Glutamatergic neuron (in vitro differentiated cells): ENCODE measurements at places on chromosomes 1 and 21.

DNA sequence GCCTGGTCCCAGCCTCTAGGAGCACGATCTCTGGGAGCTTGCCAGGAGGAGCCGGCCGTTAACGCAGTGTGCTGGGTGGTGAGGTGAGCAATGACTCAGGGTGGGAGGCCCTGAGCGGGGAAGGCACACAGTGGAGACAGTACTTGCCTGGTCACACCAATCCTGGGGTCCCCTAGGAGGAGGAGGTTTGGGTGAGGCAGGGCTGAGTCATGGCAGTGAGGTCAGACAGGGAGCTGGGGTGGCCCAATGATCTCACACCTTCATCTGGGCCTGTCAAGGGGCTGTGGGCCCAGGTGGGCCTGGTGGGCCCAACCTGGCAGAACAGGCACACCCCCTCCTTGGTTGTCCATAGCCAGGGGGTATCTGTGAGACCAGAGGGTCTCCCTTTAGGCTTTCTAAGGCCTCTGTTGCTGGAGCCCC is 8.6 kb upstream of the EDN2 start:
- no peak for DNase-seq

DNA sequence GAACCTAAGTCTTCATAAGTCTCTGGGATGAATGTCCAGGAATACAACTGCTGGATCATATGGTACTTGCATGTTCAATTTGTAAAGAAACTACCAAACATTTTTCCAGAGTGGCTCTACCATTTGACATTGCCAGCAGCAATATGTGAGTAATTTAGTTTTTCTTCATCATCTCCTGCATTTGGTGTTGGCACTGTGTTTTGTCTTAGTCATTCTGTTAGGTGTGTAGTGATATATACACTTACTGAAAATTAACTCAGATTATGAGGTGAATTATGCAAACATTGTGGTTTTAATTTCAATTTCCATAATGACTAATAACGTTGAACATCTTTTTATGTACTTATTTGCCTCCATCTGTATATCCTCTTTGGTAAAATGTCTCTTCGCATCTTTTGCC is 138.7 kb downstream of the LRRC40 start:
- no peak for DNase-seq

- no peak for DNase-seq
Observed at GRCh38 chr1:36089393-36090121, 865 bp downstream of the ADPRS start.

DNA sequence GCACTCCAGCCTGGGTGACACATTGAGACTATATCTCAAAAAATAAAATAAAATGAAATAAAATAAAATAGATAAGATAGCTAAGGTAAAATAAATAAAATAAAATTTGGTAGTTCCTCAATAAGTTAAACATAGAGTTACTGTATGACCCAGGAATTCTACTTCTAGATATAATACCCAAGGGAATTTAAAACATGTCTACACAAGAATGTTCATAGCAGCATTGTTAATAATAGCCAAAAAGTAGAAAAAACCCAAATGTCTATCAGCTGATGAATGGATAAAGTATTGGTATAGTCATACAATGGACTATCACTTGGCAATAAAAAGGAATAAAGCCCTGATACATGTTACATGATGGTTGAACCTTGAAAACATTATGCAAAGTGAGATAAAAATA is 47.8 kb downstream of the CEP350 start:
- no peak for DNase-seq

- no peak for DNase-seq
Observed at GRCh38 chr1:173708787-173709186, 6.0 kb upstream of the KLHL20 start.

DNA sequence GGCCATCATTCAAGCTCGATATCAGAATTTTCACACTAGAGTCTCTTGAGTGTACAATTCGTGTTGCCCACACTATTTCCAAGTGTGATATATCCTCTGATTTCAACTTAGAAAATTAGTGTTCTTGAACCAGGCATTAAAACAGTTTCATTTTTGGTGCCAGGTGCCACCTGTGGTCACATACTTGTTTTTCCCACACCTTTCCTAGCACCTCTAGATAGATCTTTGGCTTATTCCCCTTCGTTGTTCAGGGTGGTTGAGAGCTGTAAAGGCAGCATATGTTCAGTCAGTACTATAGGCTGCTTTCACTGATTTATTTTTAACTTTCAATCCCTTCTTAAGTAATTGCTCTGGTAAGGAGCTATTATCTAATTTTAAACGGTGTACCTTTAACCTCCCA is 131.1 kb downstream of the NEK7 start:
- no peak for DNase-seq

- no peak for DNase-seq
Observed at GRCh38 chr1:26996024-26996423, 2.5 kb downstream of the TRNP1 start.

- no peak for DNase-seq
Observed at GRCh38 chr1:217605390-217605789, 25.5 kb downstream of the GPATCH2 start.

GRCh38 chr1:158422212-158422611 is 3.8 kb downstream of the OR10K2 start:
- no peak for DNase-seq

GRCh38 chr1:233647073-233647472 is 33.2 kb downstream of the KCNK1 start:
- DNase-seq, result no peak

DNA sequence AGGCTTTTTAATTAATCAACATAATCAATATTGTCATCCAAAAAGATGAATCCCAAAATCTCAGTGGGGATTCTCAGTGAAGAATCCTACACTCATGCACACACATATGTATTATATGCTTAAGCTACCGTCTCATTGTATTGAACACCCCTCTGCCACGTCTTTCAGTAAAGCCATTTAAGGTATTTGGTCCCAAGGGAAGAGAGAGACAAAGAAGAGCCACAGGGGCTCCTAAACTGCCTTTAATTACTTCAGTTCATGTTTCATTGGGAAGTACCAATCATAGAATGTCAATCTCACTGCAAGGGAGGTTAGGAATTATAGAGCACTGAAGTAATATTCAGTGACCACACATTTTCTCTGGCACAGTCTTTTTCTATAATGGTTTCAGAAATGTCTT is 388.6 kb upstream of the NEGR1 start:
- no peak for DNase-seq

DNA sequence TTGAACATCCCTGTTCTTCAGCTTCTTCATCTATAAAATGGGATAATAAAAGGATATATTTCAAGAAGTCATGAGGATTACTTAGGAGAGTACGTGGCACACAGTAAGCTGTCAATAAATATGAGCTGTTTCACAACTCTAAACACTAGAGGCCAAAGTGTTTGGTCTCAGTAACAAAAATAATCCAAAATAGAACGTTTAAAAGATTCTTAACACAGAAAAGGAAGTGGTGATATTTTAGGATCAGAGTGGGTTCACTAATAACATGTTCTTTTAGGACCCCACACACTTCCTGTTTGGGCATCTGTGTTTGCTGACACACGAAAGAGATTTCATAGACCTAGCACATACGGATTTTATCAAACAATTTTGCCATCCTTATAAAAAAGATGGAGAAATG is 32.9 kb downstream of the TNFSF18 start:
- no peak for DNase-seq

- DNase-seq, result peak; percentile 63
Observed at GRCh38 chr1:4652631-4653327, 1.6 kb upstream of the AJAP1 start.

GRCh38 chr21:45594721-45595489 is 48.6 kb upstream of the PCBP3 start:
- DNase-seq, result no peak

- DNase-seq, result no peak
Observed at GRCh38 chr1:154154534-154155191, at the start of gene NUP210L. Gene NUP210L (minus strand): TSS chr1:154155073.

GRCh38 chr1:216186816-216187215 is 236.4 kb downstream of the USH2A start:
- DNase-seq, result no peak

DNA sequence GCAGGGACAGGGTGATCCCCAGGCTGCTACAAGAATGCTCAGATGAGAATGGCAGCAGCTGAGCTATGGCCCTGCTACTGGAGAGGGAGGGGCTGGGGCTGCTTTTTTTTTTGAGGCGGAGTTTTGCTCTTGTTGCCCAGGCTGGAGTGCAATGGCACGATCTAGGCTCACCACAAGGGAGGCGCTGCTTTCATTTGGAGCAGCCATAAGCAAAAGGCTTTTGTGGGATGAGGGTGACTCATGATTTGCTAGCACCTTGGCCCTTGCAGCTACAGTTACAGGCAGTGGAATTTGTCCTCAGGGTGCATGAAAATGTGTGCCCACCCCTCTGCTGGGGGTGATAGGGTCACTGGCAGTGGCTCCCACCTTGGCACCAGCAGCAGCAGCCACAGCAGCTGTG is 32.4 kb upstream of the CYP4A22 start:
- DNase-seq, result no peak

DNA sequence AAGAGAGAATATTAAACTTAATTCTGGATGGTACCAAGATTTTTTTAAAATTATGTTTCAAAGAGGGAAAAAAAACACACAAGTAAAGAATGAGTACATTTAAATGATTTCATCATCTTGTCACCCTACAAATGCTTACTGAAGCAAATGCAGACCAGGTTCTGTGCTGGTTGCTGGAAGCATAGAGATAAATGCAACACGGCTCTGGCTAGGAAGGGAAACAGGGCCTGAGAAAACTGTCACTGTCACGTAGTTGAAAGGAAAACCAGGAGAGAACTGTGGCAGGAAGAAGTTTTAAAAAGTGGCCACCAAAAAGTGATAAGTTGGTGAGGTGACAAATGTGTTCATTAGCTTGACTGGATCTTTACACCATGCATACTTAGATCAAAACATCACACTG is 336.9 kb upstream of the NFIA start:
- DNase-seq, result no peak

DNA sequence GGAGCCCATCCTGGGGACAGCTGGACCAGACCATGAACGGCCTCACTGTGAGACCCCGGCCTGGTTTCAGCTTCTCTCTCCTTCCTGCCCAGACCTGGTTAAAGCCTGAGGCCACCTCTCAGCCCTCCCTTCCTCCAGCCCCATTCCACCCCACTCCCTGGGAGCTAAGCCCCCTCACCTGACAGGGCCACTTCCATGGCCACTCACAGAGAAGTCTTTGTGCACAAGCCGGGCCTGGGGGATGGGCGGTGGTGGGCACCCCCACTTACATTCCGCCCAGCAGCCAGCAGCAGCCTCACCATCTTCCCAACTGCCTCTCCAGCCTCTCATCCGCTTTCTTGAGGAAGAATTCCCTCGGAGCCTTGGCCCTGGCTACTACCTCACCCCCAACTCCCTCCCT is 40.4 kb downstream of the RHBG start:
- no peak for DNase-seq

GRCh38 chr1:111818081-111818480 is 62.4 kb downstream of the DDX20 start:
- DNase-seq, result peak; percentile 26

DNA sequence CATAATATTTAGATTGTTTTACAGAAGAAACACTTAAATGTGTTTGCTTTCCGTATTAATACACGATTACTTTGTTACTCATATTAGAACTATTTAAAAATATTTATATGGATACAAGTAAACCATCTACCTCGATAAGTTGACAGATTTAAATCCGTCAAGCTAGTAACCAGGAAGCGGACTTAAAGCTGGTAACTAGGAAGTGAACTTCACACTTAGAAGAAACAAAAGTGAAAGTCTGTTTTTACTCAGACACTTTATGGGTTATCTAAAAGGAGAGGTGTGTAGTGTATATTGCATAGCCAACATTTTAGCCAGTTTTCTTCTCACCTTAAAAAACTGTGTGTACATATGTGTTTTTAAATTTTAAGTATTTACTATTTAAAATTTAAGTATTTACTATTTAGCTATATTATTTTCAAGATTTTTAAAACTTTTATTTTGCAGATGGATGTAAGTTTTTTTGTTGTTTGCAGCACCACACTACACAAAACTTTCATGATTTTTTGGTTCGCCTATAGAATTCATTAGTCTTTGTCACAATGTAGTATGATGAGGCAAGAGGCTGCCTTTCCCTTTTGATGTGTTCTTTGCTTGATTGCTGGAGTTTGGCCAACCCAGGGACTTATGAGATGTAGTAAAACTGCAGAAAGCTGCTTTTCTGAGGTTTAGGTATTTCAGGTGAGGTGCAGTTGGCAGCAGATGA is 2.7 kb downstream of the USP25 start:
- DNase-seq, result no peak

DNA sequence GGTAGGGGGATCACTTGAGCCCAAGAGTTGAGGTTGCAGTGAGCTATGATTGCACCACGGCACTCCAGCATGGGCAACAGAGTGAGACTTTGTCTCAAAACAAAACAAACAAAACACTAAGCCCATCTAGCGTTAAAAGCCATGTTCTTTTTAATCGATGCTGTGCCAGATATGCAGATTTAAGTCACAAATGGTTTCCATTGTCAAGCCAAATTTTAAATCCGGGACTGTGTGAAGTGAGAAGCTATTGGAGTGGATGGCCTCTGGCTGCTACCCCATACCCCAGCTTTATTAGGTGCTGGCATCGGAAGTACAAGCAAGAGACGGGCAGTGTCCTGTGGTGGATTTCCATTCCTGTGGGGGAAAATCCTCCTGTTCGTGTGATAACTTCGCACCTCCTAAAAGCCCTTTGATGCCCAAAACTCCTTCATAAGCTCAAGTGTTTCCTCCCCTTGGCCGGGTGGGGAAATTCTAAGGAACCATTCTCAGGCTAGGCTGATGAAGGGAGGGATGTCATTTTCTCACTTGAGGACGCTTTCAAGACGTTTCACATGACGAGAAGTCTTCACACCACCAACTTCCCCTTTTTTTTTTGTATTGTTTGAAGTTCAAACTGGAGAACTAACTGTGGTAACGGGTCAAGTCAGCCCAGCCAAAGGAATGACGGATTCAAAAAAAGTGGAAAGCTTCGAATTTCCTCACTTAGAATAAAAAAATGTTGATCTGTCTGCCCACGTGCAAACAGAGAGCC is 140.8 kb downstream of the KAZN start:
- DNase-seq, result no peak

GRCh38 chr1:238451781-238452310 is 561.1 kb upstream of the ZP4 start:
- no peak for DNase-seq

- no peak for DNase-seq
Observed at GRCh38 chr1:246213036-246213435, 294.0 kb downstream of the SMYD3 start.

DNA sequence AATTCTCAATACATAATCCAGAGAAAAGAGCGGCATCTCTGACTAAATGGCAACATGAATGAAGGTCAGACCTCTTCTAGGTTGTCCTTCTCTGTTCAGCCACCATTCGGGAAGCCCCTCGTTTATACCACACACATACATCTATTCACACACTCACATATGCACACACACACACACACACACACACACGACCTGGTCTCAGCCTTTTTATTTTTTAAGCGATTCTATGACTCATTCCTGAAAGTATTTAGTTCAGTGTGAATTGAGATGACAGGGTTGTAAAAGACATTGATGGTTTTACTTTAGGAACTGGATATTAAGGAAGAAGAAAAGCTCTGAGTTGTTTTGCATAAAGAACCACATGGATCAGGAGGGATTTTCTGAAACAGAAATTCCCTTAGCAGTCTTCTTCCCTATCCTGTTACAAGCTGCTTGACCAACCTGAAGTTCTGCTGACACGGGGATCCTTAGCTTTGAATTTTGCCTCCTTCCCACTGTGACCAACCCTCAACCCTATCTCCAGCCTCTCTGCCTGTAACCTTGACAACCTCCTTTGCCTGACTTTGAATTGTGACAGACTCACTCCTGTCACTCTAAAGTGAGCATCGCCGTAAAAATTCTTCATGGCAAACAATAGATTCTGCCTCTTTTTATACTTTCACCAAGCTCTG is 383.1 kb upstream of the ESRRG start:
- no peak for DNase-seq
